ENCODE measurements at places on chromosomes 4 and X. TPM values are rescaled to one million over a fixed set of nuclear protein-coding genes. Genes with fewer than 3 reads are reported as not detected.

The ANKRD50 gene
- 5.6 TPM for total RNA-seq

The ARSJ gene
- total RNA-seq, result 4.3 TPM

The MAGEA9B gene
- not detected for total RNA-seq

The DCAF4L1 gene
- 0.14 TPM for total RNA-seq

The POU3F4 gene
- not detected for total RNA-seq

The KIAA1210 gene
- total RNA-seq, result not detected

The GAGE13 gene
- total RNA-seq, result not detected

The CCDC158 gene
- total RNA-seq, result 0.03 TPM

The CC2D2A gene
- 11.6 TPM for total RNA-seq

The PAGE5 gene
- total RNA-seq, result not detected

The HTR2C gene
- total RNA-seq, result not detected

The TCEAL6 gene
- total RNA-seq, result not detected

The HS6ST2 gene
- total RNA-seq, result 0.17 TPM

The FGG gene
- total RNA-seq, result 8.0 TPM
